ENCODE measurements at places on chromosomes 6 and 20.

- no peak for DNase-seq
These were observed 6.4 kb downstream of the SLC2A12 start for GRCh38 chr6:134046054-134046453.

GRCh38 chr20:49687595-49688567 is 25.8 kb downstream of the B4GALT5 start:
- DNase-seq = no peak

DNA sequence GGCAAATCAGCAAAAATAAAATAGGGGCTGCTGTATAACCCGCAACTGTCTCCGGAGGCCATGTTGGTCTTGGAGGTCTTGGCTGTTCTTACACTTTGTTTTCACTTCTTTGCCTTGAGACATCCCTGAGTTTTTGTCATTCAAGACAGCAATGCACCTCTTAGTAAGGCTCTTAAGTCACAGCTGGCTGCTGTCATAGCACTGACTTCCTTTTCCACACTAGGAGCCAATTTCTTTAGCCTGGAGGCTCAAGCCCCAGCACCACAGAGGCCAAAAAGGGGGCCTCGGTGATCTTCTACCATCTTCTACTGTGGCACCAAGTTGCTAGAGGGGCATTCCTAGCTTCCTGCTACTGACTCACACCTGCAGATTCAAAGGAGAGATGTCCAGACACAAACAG is 536.3 kb downstream of the CDH26 start:
- DNase-seq = no peak

DNA sequence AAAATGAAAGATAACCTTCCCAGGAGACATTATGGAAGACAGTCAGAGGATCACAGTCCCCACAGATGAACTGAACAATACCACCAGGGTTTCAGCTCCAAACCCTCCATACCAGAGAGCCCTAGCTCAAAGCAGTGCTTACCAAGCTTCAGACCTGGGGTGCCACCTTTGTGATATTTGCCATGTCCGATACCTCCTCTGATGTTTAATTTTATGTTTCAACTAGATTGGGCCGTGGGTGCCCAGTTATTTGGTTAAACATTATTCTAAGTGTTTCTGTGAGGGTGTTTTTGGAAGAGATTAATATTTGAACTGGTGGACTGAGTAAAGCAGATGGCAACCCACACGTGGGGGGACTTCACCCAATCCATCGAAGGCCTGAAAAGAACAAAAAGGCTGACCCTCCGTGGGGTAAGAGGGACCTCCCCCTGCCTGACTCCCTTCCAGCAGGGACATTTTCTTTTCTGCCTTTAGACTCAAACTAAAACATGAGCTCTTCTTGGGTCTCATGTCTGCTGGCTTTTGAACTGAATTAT is 11.8 kb downstream of the SCML4 start:
- no peak for DNase-seq

- no peak for DNase-seq
These were observed 3.0 kb downstream of the ZC2HC1B start for GRCh38 chr6:143867236-143867635.

DNA sequence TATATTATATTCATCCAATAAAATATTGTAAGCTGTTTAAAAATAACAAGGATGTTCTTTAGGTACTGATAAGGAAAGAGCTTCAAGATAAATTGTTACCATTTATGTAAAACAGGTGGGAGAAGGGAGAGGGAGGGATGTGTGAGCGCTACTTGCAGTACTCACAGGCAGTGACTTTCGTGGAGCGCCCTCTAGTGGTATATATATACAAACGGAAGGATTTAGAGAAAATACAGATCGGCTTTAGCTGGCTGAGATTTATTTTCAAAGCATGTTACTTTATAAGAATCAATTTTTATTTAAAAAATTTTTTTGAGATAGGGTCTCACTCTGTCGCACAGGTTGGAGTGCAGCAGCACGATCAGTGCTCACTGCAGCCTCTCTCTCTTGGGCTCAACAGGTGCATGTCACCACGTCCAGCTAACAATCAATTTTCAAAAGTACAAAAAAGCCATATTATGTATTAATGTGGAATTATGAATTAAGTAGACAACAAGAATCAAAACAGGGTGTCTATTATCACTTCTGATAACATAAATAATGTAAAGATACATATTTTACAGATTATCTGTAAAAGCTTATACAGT is 3.3 kb upstream of the MOG start:
- peak; percentile 36 for DNase-seq

GRCh38 chr6:134176264-134176975 is 124.0 kb upstream of the SLC2A12 start:
- no peak for DNase-seq

- peak; percentile 53 for DNase-seq
These were observed 19.4 kb upstream of the TUBB2A start for GRCh38 chr6:3176562-3177355.

DNA sequence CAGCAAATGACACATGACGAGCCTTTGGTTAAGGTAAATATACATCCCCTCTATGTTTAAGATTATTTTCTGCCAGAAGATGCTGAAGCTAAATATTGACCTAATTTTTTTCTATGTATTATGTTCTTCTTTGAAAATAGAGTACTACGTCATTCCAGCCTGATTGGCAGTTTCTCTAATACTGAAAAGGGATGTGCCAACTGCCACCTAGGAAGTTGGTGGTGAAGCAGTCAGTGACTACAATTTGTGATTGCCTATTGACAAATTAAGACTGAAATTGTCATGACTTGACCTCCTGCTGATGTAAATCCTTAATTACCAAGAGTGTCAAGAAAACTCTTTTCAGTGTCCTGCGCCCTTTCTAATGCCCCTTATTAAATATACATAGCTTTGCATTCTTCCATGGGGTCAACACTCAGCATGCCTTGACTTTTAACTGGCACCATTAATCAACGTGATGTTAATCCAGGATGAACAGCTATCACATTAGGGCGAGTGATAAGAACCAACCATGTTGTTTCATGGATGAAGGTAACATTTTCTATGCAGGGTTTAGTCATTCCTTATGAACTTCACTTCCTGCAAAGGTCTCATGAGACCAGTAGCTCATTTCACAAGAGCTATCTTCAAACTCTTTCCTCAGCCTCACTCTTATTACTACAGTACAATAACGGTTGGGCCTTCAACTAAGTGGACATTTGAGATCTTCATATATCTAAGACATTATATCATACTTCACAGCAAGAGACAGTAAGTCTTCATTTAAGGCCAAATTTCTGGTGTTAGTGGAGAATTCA is 22.5 kb upstream of the SGK1 start:
- DNase-seq = no peak

- DNase-seq = no peak
These were observed 447.0 kb downstream of the LMBRD1 start for GRCh38 chr6:69349771-69350170.

DNA sequence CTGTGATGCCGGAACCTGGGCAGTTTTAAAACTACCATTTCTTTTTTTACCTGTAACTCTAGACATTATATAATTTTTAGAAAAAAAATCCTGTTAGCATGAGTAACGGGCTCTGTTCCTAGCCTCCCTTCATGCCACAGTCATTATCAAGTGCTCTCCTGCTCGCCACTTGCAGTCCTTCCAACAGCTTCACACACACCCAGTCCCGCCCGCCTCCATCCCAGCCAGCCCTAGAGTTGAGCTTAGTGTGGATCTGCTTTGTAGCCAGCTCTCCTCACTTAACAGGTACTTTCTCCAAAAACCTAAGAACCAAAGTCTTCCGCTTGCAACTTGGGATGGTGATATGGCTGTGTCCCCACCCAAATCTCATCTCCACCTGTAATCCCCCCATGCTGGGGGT is 51.5 kb downstream of the EZR start:
- DNase-seq = no peak

- DNase-seq = no peak
These were observed 46.3 kb downstream of the OR2B2 start for GRCh38 chr6:27865850-27866356.

DNA sequence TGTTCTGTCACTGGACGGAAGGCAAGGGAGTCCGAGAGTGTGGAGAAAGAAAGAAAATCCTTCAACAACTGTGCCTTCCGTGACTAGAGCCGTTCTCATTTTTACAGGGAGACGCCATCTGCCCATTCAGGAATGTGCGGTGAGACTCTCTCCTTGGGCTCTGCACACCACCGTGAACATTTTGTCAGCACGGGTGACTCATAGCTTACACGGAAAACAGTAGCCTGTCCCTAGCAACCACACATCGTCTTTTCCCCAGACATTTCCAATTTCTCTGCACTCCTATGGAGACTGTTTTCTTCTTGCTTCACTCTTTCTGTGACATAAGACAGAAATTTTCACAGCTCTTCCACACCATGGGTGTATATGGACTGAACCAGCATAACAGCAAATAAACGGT is 55.1 kb downstream of the TBXT start:
- peak; percentile 56 for DNase-seq

- DNase-seq = no peak
These were observed 145.7 kb upstream of the PRSS16 start for GRCh38 chr6:27101824-27102223.

DNA sequence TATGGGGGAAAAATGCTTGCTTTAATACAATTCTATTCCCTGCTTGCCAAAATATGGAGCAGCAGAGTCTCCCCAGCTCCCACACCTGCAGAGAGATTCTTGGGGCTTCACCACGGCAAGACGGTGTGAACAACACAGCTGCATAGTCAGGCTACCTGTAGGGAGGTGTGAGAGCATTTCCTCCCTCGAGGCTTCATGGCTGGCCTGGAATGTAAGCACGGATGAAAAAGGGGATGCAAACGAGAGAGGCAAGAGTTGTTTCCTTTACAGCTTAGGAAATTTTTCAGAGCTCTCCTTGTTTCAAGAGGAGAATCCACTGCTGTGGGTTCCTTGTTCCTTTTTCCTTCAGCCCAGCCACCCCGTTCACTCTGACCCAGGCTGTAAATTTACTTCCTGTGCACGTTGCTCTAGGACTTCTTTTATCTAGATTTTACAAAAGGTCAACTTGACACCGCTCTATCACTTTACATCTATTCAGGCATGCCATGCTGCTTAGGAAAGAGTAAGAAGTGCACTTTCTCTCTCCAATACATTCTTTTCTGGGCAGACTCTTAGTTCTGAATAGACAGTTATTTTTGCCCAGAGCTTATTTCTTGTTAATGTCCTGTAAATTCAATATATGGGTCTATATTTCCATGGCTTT is 197.1 kb downstream of the KHDC1L start:
- DNase-seq = no peak

- DNase-seq = no peak
These were observed 10.7 kb upstream of the RAET1L start for GRCh38 chr6:150036081-150036480.

- no peak for DNase-seq
These were observed 5.6 kb downstream of the PCMTD2 start for GRCh38 chr20:64261138-64261537.

GRCh38 chr6:168123165-168123911 is 44.3 kb upstream of the FRMD1 start:
- no peak for DNase-seq

DNA sequence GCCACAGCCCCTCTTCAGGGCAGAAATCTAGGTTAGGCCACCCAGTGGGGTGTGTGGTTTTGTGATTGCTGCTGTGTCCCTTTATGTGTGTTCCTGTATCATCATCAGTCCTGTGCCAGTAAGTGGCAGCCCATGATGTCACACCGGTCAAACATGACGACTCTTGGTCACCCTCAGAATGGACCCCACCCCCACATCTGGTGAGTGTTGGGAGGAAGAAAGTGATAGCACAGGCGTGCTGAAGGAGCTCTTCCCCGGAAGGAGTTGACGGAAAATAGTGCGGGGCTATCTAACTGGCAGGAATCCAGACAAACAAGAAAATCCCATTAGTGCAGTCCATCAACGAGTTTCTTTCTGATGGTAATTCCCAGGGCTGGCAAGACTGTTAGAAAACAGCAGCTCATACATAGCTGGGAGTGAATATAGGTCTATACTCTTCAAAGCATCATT is 33.4 kb upstream of the IL17A start:
- DNase-seq = no peak

GRCh38 chr20:63782521-63782971 is 43.0 kb downstream of the SLC2A4RG start:
- DNase-seq = no peak

- DNase-seq = no peak
These were observed 90.7 kb downstream of the AIG1 start for GRCh38 chr6:143151381-143151780.
